ENCODE measurements at places on chromosomes 7 and 10.

DNA sequence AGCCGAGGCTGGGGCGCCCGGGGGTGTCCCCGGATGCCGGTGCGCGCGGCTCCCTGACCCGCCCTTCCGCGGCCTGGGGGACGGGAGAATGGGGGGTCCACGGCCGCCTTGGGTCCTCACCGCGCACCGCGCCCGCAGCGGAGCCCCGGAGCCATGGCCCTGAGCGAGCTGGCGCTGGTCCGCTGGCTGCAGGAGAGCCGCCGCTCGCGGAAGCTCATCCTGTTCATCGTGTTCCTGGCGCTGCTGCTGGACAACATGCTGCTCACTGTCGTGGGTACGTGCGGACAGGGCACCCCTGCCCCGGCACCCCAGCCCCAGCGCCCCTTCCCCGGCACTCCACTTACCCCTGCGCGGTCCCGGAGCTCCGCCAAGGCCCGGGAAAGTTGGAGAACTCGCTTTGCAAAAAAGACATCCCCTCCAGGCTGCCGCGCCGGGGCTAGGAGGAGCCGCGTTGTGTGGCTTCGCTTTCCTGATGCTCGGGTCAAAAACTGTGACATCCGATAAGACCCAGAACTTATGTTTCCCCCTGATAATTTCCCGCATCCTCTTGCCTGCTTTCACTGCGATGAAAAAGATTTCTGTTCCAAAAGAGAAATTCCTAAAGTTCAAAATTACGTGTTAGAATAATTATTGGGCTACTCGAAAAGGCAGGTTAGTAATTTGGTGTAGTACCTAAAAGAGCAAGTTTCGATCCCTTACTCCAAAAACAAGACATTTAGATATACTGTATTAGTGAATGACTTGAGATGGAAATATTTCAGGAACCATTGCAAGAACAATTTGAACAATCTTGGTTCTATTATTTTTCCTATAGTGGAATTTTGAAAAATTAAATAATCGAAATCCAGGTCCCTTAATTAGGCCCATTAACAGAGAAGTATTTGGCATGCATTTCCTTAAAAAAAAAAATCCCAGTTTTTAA is 888 bp downstream of the SLC18A2 start:
- no peaks in the 10 kb centered on the region for H3K36me3 ChIP-seq
- H3K27ac ChIP-seq, result no peak overlapping the region
- peaks cover 46% of the 10 kb centered on the region for H3K27me3 ChIP-seq
- H3K4me1 ChIP-seq, result peaks cover 9% of the 10 kb centered on the region
- peak overlapping the region; percentile 38 for H3K4me3 ChIP-seq

DNA sequence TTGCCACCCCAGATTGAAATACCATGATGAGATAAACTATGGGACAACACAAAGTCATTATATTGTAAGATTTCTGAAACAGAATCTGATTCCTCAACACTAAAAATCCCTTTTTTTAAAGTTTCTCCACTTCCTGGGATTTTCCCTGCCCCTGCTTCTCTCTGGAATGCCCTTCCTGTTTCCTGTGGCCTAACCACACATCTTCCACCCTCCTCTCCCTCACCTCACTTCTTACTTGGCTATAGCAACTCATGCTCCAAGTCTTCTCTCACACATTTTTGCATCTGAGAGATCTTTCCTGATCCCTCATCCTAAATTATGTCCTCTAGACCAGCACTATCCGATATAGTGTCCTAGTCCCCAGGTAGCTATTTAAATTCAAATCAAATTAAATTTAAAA is 4.1 kb upstream of the RELN start:
- no peak for DNase-seq
- peaks cover 6% of the 10 kb centered on the region for H3K4me1 ChIP-seq
- H3K4me3 ChIP-seq, result no peak overlapping the region
- peaks cover 2% of the 10 kb centered on the region for H3K36me3 ChIP-seq
- H3K27me3 ChIP-seq, result peaks cover 31% of the 10 kb centered on the region
- no peak overlapping the region for H3K27ac ChIP-seq

DNA sequence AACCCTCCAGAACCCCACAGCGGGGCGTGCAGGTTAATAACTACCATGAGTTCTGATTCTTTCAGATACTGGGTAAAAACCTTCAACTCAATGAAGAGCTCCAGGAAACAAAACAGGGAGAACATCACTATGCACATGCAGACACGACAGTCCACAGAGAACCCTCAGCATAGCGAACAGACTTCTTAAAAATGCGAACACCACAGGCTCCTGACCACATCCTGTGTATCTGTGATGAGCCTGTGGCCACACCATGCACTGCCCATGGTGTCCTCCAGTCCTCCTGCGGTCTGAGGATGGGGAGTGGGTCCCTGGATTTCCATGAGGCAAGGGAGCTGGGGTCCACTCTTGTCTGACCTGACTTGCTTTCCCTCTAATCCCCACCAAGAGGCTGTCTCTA is 107.2 kb downstream of the COBL start:
- no peak overlapping the region for H3K4me3 ChIP-seq
- no peaks in the 10 kb centered on the region for H3K27me3 ChIP-seq
- no peaks in the 10 kb centered on the region for H3K36me3 ChIP-seq
- no peak overlapping the region for H3K27ac ChIP-seq

- H3K4me1 ChIP-seq, result peaks cover 6% of the 10 kb centered on the region
- peaks cover 3% of the 10 kb centered on the region for H3K36me3 ChIP-seq
- no peak overlapping the region for H3K27ac ChIP-seq
- H3K27me3 ChIP-seq, result peaks cover 2% of the 10 kb centered on the region
- DNase-seq, result no peak
Measured at GRCh38 chr7:77339726-77340125, 76.4 kb downstream of the GSAP start.

DNA sequence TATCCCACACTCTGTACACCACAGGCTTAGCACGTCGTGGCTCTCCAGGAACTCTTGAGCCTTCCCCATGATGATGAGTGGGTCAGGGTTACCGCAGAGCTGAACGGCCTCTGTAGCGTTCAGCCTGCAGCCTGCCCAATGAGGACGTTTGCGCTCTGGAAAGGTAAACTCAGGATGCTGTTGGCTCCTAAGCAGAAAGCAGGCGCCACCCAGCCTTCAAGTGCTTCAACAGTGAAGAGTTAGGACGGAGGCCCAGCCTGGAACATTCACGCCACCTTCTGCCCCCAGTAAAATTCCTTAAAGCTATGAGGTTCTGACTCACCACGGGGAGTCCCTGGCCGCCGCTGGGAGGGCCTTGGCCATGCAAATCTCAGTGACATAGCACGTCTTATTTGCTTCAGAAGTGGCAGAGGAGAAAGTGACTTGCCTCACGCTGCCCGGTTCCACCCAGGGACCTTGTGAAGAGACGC is 161.5 kb upstream of the SH2B2 start:
- no peaks in the 10 kb centered on the region for H3K36me3 ChIP-seq
- H3K4me1 ChIP-seq, result peaks cover 8% of the 10 kb centered on the region
- H3K27me3 ChIP-seq, result no peaks in the 10 kb centered on the region

- H3K4me1 ChIP-seq, result peaks cover 7% of the 10 kb centered on the region
- no peak overlapping the region for H3K27ac ChIP-seq
Measured at GRCh38 chr10:124076148-124076733, 17.2 kb downstream of the CHST15 start.
